NCI-H446 (cell line): ENCODE measurements at places on chromosomes 4 and X.
A peak's percentile ranks its signal among the peaks of the same experiment; 100 is the strongest.

DNA sequence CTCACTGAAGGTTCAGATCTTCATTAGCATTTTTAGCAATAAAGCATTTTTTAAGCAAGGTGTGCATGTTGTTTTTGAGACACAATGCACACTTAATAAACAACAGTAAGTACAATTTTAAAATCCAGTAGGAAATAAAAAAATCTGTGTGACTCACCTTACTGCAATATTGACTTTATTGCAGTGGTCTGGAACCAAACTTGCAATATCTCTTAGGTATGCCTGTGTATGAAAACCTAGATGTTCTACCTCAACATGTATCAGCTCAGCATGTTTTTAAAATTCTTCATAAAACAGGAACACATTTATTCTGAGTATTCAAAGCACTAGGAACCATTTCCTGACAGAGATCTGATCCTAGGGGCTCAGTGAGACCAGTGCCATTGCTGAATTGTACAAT lies 26.7 kb downstream of the NR0B1 start:
- no peak for DNase-seq

GRCh38 chrX:68732906-68733493 lies 85.5 kb downstream of the STARD8 start:
- peak; percentile 40 for DNase-seq

DNA sequence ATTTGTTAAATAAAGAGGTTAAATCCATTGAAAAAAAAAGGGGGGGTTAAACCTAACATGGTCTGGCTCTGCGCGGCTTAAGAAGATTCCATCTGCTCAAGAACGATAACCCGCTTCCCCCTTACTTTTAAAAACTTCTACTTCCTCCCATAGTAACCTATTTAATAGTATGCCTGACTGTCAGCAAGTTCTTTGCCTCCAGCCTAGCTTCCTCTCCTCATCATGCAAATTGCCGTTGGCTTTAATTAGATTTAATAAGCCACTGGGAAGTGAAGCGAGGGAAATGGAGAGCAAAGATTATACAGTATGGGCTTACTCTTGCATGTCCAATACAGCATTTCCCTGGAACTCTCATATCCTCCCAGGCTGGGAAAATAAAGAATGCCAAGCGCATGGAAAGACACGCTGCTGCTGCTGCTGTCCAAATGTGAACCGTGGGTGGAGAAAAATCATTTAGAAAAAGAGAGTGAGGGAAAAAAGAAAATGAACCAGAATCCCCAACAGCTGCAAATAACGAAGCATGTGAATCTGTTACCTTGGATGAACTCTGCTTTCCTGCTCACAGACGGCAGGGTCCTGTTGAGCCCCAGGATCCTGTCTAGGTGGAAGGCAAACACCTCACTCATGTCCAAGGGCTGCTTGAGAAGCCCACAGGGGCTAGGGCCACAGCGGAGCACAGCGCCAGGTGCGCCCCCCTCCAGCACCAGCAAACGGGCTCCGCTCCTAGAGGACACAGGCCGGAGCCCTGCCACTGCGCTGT lies 2.7 kb downstream of the GASK1B start:
- peak; percentile 74 for DNase-seq

- no peak for DNase-seq
These were observed 852.2 kb upstream of the NDST4 start for GRCh38 chr4:115965588-115965987.

- no peak for DNase-seq
These were observed 100.6 kb downstream of the NHS start for GRCh38 chrX:17475449-17476217.

DNA sequence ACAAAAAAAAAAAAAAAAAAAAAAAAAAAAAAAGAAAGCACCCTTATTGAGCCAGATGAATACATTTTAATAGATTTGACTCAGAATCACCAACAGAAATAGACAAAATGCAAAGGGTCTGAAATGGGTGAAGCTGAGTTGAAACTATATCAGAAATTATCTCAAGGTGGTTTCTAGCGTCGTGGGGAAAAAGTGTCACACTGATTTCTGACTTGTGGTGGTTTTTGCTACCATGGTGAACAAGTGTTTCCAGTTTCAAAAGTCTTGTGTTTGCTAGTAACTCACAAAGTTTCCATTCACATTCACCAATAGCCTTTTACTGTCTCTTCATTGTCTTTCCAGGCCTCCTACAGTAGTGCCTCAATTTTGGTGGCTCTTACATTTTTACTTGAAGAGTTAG lies 135.5 kb downstream of the ARHGAP24 start:
- DNase-seq: no peak

DNA sequence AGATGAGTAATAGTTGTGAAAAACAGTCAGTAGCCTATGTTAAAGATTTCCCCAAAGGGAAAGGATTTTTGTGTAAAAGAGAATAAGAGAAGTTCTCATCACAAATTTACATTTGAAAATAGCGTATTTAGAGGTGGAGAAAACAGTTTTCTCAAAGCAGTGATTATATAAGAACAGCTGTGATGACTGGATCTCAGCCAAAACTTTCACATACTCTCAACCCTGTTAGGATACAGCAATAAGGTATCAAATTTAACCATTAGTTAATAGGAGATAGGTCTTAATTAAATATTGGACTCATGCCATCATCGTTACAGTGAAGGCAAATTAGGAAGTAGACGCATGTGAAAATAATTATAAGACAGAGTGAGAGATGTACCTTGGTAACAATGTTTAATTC lies 622.7 kb downstream of the PCDH18 start:
- peak; percentile 55 for DNase-seq

GRCh38 chr4:107736924-107737448 lies 17.0 kb upstream of the PAPSS1 start:
- DNase-seq: peak; percentile 49

GRCh38 chr4:88481537-88481936 lies 24.6 kb downstream of the HERC5 start:
- no peak for DNase-seq

GRCh38 chr4:107600983-107601382 lies 119.1 kb downstream of the PAPSS1 start:
- no peak for DNase-seq

- DNase-seq: no peak
These were observed 28.0 kb downstream of the HMX1 start for GRCh38 chr4:8843597-8843996.

DNA sequence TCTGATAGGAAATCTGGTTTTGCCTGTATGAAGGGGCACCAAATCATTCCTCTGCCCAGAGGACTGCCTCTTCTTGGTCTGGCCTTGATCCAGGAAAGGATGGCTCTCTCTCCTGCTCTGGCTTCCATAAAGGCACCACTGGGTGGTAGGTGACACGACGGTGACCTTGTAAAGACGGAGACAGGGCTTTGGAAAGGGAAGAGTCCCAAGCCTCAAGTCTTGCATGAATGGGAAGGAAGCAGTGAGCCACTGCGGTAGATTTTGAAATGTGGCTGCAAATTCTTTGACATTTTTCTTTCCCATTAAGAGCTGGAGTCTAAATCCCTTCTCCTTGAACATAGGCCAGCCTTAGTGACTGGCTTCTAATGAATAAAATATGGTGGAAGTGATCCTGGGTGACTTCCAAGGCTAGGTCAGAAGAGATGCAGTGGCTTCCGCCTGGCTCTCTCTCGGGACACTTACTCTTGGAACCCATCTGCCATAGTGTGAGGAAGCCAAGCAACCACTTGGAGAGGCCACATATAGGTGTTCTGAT lies 347.4 kb downstream of the BCOR start:
- DNase-seq: no peak

DNA sequence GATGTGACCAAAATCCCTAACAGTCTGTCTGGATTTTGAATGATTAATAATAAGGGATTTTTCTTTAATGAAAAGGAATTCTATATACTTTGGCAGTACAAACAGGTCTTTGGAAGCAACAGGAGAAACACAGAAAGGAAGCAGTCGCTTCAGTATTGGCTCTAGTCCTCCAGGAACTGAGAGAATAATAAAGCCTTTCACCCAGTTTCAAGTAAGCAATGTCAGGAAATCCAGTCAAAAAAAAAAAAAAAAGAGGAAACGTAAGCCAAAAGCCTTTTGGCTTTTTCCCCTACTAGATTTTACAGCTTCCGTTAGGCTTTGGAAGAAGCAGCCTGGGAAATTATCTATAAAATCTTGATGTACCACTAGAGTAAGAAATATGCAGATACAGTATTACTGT lies 61.7 kb upstream of the HDAC8 start:
- DNase-seq: no peak

DNA sequence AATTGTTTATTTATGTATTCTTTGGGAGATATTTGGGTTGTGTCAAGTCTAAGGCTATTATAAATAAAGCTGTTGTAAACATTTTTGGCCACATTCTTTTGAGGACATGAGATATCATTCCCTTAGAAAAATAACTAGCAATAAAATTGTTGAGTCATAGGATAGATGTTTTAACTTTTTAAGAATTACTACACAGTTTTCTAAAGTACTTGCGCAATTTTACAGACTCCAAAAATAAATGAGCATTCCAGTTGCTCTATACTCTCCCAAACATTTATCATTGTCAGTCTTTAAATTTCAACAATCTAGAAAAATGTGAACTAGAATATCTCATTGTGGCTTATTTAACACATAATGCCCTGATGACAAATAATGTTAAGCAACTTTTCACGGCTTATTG lies 189.1 kb upstream of the ADGRL3 start:
- no peak for DNase-seq

DNA sequence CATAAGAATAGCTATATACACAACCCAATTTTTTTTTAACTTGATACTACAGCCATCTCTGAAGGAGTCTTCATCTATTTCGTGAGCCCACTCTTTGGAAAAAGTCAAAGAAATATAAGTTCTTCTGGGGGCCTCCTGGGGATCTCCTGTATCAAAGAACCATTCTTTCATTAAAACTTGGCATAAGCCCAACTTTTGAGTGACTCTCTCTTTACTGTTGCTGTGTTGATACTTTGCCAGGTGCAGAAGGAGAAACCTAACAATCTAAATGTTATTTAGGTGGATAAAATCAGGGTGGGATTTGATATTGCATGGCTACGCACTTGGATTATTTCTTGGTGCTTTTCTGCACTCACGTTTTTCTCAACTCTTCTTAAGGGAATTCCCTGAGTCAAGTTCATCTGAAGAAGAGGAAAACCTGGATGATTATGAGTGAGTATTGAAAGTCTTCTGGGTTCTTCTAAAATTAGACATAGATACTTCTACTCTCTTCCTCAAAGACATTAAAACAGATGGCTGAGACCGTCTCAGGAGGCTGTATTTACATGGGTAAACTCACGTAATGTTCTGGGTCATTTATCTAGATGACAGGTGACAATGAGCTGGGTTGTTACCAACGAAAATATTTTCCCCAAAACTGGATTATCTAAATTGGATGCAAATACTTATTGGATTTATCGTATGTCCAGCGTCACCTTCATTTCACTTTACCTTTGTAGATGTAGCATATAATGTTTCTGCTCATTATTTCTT lies 25.2 kb downstream of the BMX start:
- peak; percentile 26 for DNase-seq

- DNase-seq: no peak
These were observed 252.0 kb downstream of the FBXW7 start for GRCh38 chr4:152283801-152284470.

GRCh38 chr4:135277980-135278315 lies 1076.4 kb upstream of the PABPC4L start:
- no peak for DNase-seq

GRCh38 chr4:41146196-41146595 lies 68.1 kb downstream of the APBB2 start:
- DNase-seq: no peak

DNA sequence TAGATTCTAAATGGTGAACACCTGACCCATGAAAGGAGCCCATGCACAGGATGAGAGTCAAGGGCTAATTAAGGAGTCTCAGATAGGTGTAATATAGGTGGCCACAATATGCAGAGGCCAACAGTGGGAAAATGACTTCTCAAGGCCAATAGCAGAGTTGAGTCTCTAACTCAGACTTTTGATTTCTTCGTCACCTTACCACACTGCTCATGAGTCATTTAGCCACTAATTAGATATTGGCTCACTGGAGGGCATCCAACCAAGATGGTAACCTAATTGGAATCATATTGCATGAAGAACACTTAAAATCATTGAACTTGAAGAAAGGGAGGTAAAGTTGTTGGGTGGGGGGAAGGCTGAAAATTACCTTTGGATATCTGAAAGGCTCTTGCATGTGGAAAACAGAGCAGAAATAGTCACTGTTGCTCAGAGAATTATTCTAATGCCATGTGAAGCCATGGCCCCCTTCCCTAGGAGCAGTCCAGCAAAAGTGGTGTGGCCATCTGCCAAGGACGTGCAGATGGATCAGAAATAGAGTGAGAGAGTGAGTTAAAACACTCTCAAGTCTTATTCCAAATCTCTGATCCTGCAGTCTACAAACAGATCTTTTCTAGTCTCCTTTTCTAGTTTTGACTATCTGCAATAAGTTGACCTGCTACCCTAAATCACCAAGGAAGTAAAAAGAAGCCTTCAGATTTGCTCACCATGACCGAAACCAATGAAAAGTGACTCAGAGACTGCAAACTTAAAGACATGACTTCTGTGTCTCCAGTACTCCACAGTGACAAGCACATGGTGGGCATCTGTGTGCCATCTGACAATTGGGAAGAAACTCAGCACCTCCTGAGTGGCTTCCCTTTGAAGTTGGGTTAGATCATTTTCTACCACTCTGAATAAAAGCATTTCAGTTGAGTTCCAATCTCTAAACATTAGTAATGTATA lies 93.9 kb upstream of the C1QTNF7 start:
- peak; percentile 88 for DNase-seq

DNA sequence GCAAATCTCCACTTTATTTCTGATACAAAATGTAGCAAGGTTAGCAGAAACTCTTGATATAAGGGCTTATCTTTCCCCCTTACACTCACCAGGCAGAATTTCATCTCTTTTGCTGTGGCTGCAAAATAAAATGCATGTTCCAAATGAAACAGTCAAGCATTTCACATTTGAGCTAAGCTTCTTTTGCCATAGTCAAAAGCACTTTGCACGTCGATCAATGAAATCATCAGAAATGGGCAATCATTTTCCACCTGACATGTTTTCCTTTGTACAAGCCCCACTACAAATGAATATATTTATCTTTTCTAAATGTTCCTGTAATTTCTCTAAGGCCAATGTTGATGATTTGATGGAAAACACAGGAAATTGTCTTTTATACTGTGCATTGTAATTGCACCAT lies 178.4 kb downstream of the ANKRD50 start:
- no peak for DNase-seq

DNA sequence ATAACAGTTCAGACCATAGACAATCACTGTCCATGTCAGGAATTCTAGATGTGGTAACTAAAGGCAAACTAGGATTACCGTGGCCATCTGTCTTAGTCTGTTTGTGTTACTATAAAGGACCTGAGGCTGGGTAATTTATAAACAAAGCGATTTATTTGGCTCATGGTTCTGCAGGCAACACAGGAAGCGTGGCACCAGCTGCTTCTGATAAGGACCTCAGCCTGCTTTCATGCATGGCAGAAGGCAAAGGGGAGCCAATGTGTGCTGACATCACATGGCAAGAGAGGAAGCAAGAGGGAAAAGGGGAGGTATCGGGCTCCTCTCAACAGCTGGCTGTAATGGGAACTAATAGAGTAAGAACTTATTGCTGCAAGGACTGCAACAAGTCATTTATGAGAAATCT lies 376.7 kb downstream of the GPM6A start:
- no peak for DNase-seq

GRCh38 chrX:119488749-119489148 lies 20.5 kb downstream of the SLC25A5 start:
- peak; percentile 65 for DNase-seq

GRCh38 chr4:6562931-6563901 lies 11.8 kb upstream of the MAN2B2 start:
- DNase-seq: no peak
